CD4-positive, alpha-beta T cell (primary cell): ENCODE measurements at places on chromosomes 4 and X.
A peak's percentile ranks its signal among the peaks of the same experiment; 100 is the strongest.

DNA sequence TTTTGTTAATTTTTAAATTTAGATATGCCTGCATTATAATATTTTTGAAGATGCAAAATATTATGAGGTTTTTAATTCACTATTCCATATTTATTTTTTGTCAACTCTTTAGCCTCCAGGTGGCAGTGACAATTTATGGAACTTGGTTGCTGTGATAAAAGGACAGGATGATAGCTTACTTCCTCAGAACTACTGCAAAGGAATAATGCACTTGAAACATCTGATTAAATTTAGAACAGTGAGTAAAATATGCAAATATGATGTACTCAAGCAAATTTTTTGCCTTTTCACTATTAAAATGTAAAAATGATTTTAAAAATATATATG, 45.1 kb downstream of the SPATA4 start:
- peak; percentile 11 for DNase-seq

- no peak for DNase-seq
These were observed 638.9 kb downstream of the SPRY1 start for GRCh38 chr4:124035364-124036041.

- no peak for DNase-seq
These were observed 9.9 kb downstream of the BEND4 start for GRCh38 chr4:42142591-42142990.

- no peak for DNase-seq
These were observed 919.1 kb downstream of the ADGRL3 start for GRCh38 chr4:62119195-62119594.

GRCh38 chr4:110815950-110816349, 193.1 kb upstream of the PITX2 start:
- no peak for DNase-seq

GRCh38 chr4:15294202-15294601, 133.6 kb upstream of the C1QTNF7 start:
- DNase-seq, result no peak

DNA sequence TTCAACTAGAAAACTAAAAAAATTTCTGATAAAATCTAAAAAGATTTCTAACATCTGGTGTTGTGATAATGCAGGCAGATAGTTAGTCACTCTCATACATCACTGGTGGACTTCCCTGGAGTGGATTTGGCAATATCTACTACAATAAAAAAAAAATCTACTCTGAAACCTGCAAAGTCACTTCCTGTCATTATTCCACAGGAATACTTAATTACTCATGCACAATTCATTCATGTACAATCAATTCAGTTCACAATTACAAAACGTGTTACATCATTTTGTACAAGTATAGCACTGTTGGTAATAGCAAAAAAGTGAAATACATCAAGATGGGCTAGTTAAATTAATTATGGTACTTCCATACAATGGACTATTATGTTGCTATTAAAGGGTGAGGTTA, 16.5 kb upstream of the RHOH start:
- no peak for DNase-seq

- peak; percentile 14 for DNase-seq
These were observed 31.5 kb upstream of the IL21 start for GRCh38 chr4:122652379-122652778.

- DNase-seq, result no peak
These were observed 36.9 kb downstream of the HMX1 start for GRCh38 chr4:8834681-8835220.

DNA sequence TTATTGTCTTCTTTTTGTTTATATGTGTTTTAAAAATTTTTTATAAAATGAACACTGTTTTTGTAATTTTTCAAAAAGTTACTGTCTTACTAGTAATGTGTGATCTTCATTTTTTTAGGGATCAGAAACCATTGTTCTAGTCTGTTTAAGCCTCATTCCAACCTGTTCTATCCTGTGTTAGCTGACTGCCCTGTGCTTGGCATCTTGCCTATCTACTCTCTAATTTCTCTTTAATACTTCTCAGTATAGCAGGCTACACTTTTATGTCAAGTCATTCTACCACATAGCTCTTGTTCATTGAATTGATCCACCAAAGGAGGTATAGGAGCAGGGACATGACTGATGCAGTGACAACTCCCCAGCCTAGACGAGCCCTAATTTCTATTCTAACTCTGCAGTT, 70.2 kb upstream of the PLS3 start:
- DNase-seq, result no peak

DNA sequence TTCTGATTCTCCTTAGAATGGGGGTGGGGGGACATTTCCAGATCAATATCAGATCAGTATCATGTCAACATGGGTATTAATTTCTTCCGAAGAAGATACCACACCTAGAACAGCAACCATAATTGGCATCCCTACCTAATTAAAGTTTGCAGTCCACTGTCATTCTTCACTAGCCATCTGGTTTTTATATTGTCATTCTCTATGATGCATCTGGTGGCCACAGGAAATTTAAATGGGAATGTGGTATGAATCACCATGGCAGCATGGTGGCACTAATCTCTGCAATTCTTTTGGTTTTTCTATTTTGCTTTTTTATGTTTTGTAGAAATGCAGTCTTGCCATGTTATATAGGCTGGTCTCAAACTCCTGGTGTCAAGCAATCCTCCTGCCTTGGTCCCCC, 16.6 kb upstream of the UBE2D3 start:
- DNase-seq, result no peak

GRCh38 chr4:111883557-111883999, 261.7 kb upstream of the FAM241A start:
- no peak for DNase-seq

DNA sequence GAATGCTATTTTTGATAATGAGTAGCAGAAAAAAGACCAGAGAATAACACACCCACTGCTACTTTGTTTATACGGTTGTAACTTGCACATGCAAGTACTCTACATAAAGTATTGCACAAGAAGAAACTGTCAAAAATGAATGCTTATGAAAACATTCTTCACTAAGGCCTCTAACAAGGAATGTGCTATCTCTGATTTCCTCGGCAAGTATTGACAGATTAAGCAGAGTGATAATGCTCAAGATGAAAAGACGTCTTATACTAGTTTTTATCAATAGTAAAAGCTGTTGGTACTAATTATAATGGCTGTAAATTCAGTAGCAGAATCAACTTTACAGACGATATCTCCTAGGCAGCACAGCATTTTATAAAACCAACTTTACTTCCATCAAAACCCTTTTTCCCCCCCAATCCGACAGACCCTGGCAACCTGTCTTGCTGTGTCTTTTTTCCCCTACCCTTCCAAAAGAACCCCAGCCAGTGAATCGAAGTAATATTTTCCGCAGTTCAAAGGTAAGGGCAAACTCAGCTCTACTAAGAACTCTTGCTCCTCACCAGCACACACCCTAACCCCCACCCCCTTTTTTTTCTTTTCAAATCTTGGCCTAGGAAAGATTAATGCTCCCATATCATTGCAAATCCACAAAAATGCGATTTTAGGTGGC, 1.5 kb downstream of the FRYL start:
- no peak for DNase-seq

GRCh38 chr4:169811476-169811875, 53.7 kb upstream of the HPF1 start:
- no peak for DNase-seq

GRCh38 chrX:152813206-152813605, 17.4 kb downstream of the CETN2 start:
- no peak for DNase-seq

DNA sequence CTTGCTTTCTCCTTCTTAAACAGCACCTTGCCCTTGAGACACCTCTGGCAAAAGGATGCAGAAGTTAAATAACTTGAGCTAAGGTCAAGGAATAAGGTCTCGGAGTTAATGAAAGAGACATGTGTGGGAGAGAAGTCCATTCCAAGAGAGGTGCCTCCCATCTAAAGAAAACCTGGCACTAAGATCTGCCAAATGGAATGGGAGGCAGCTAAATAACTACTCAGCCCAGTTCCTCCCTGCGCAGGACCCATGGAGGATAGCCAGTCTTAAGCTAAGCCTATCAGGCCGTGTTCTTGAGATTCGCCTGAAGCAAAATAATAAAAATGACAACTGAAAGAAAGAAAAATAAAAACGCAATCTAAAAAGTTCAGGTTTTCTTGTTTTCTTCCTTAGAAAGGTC, 20.7 kb upstream of the ELF4 start:
- DNase-seq, result no peak

- no peak for DNase-seq
These were observed 8.3 kb downstream of the HCCS start for GRCh38 chrX:11119313-11119943.

DNA sequence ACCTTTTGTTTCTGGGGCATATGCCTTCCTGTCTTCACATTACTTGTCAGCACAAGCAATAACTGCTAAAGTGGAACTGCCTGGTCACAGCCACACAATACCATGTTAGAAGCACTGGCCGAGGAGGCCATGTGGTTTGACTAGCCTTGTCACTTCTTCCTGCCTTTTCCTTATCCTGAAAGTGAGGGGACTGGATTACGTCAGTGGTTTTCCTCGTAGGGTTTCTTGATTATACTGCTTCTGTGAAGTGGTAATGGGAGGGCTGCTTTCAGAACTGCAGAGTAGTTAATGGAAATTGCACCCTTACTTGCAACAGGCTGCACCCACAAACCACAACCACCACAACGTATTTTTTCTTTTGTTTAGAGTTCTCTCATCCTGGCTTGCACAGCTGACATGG, 26.6 kb downstream of the ZRSR2 start:
- peak; percentile 10 for DNase-seq

- DNase-seq, result no peak
These were observed 82.1 kb downstream of the BCOR start for GRCh38 chrX:40015693-40016092.

GRCh38 chr4:25927361-25928195, 13.6 kb downstream of the SMIM20 start:
- no peak for DNase-seq
